Activated CD4-positive, alpha-beta T cell treated with anti-CD3 and anti-CD28 coated beads for 36 hours (primary cell): ENCODE measurements at places on chromosomes 7 and 10.

DNA sequence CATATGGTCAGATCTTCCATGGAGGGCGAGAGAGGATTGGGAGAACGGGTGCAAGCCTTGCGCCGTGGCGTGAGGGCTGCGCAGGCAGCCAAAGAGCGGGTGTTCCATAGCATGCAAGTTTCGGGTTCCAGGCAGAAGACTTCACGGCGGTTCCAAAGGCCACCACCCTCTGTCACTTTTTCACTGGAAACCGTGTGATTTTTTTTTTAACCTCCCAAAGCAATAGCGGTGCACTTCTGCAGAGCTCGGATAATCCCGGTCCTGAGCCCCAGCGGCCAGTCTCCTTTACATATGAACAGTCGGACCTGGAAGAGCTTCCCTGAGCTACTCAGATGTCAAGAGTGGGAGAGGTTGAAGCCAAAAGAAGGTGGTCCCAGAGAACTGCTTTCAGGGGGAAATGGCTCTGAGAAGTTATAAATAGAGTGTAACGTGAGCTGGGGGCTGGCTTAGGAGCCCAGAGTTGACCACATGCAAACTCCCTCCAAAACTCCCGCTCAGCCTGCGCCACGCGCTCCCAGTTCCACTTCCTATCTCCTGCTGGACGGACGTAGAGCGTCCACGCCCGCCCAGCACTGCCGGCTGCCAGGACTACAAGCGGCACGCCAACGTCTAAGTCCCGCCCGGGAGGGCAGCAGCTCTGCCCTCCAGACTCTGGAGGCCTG, at the start of gene MEOX2:
Gene MEOX2, minus strand, starts transcription at position 389 of the 662 bp plus-strand sequence. Its CDS starts 281 bp downstream, at position 108.
- no peak for DNase-seq
- H3K36me3 ChIP-seq: no peaks in the 10 kb centered on the region
- H3K27me3 ChIP-seq: peaks cover 41% of the 10 kb centered on the region
- H3K27ac ChIP-seq: no peak within 1 kb of the TSS

- H3K27ac ChIP-seq: no peak overlapping the region
- no peaks in the 10 kb centered on the region for H3K36me3 ChIP-seq
- H3K4me1 ChIP-seq: peaks cover 12% of the 10 kb centered on the region
These were observed 16.2 kb downstream of the CHST3 start for GRCh38 chr10:71980181-71981014.

DNA sequence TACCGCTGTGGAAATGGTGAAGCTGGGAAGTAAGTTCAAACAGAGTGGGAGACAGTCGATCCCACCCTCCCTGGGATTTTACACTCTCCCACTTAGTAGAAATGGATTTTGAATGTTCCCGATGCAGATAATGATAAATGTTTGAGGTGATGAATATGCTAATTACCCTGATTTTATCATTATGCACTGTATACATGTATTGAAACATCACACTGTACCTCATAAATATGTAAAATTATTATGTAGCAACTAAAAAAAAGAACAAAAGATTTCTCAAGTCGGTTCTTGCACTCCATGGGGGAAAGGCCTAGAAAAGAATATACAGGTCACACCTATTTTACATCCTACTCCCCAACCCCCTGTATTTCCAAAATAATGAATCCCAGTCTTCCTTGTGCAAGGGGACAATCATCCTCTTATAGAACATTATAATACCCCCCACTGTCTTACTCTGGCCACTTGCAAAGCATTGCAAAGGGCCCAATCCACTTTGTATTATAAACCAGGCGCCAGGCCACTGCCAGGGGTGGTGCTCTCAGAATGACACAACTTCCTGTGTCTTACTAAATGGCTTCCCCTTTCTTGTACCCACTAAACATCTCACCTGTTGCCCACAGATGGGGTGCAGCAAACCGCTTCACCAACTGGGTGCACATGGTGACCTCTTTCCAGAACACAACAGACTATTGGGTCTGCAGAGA, 20.6 kb upstream of the OR2AE1 start:
- H3K27me3 ChIP-seq: no peaks in the 10 kb centered on the region
- no peak overlapping the region for H3K4me3 ChIP-seq
- no peak overlapping the region for H3K27ac ChIP-seq
- peaks cover 5% of the 10 kb centered on the region for H3K4me1 ChIP-seq
- no peak for DNase-seq
- H3K36me3 ChIP-seq: peaks cover 32% of the 10 kb centered on the region

DNA sequence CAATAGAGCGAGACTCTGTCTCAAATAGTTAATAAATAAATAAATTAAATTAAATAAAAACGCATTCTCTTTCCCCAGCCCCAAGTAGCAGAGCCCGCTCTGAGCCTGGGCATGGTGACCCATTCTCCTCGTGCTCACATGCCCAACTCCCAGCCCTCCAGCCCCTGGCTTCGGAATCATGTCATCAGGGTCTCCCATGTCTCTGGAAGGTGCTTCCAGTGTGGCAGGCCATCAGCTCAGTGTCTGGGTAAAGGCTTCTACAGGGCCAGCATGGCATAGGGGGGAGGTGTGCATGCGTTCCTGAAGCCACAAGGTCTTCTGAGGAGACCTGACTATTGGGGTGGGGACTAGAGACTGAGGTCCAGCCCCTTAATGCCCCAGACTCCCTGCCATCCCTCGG, 72.8 kb downstream of the ALOX5 start:
- H3K4me3 ChIP-seq: no peak overlapping the region
- H3K36me3 ChIP-seq: no peaks in the 10 kb centered on the region
- no peaks in the 10 kb centered on the region for H3K27me3 ChIP-seq
- H3K27ac ChIP-seq: no peak overlapping the region
- no peak for DNase-seq

- no peak overlapping the region for H3K4me3 ChIP-seq
- no peaks in the 10 kb centered on the region for H3K4me1 ChIP-seq
- no peak for DNase-seq
- H3K27me3 ChIP-seq: peaks cover 8% of the 10 kb centered on the region
These were observed 356.5 kb upstream of the ZNF32 start for GRCh38 chr10:44004913-44005787.

GRCh38 chr10:84089162-84089561, 50.1 kb upstream of the GHITM start:
- no peak overlapping the region for H3K27ac ChIP-seq
- no peaks in the 10 kb centered on the region for H3K36me3 ChIP-seq
- no peak for DNase-seq
- no peaks in the 10 kb centered on the region for H3K4me1 ChIP-seq
- no peak overlapping the region for H3K4me3 ChIP-seq
